Right kidney (tissue), 9 donors: ENCODE measurements at places on chromosomes 7 and 10.
A peak's percentile ranks its signal among the peaks of the same experiment; 100 is the strongest.

- DNase-seq = no peak
These were observed 1026.8 kb downstream of the GATA3 start for GRCh38 chr10:9081253-9081652.

GRCh38 chr7:39357648-39358047 is 208.6 kb upstream of the YAE1 start:
- DNase-seq = no peak

- DNase-seq = no peak
These were observed 103.3 kb upstream of the IGFBP3 start for GRCh38 chr7:46024263-46024916.

GRCh38 chr10:78299851-78300468 is 266.3 kb downstream of the RPS24 start:
- no peak for DNase-seq

- DNase-seq = no peak
These were observed 183.0 kb downstream of the SRPK2 start for GRCh38 chr7:105205592-105206237.

DNA sequence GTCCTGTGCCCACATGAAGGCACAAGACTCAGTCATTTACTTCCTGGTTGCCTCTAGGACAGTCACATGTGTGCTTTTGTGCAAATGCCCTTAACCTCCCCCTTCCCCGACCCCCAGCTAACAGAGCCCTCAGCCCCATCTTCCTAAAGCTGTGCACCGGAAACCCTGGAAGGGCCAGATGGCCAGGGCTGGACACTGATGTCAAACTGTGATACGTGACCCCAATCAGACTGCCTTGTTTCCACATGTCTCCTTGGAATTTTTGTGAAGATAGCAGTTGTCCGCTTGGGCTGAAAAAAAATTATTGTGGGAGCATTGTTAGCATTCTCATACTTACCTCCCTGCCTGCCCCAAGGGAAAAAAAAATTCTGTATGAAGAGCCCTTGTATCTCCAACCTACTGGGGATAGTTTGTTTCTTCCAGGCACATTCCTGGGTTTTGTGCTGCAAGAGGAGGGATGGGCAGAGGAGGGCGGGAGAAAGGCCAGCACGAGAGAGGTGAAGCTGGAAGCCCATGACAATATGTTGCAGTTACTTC is 17.0 kb upstream of the ADAM12 start:
- DNase-seq = no peak

- DNase-seq = no peak
These were observed 153.3 kb downstream of the STK31 start for GRCh38 chr7:23863209-23863787.

- DNase-seq = no peak
These were observed 123.7 kb downstream of the CNOT4 start for GRCh38 chr7:135386181-135386580.

DNA sequence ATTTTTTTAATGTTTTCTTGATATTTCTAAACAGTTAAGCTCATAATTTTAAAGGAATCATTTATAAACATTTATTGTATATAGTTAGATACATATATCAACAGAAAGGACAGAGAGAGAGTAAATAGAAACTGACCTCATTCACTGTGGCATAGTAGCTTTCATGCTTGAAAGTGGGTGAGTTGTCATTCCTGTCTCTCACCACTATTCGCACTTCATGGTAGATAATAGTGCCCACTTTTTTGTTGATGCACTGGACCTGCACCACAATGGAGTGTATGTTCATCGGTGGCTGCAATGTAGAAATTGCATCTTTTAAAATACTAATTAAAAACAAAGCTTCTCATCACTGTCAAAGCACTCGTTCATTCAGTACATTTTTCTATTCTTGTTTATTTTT is 432.0 kb downstream of the PCDH15 start:
- DNase-seq = no peak

- DNase-seq = no peak
These were observed 131.0 kb upstream of the EEPD1 start for GRCh38 chr7:36021917-36022550.

DNA sequence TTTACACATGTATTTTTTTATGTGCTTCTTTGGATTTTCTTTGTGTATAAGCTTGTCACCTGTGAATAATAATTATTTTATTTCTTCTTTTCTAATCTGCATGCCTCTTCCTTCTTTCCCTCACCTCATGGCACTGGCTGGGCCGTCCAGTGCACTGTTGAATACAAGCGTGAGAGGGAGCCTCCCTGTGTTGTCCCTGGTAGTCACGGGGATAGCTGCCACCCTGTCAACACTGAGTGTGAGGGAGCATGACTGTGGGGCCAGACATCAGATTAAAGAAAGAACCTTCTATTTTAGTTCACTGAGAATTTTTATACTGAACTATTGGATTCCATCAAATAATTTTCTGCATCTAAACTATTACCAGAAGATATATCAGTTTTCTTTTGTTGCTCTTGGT is 187.9 kb downstream of the CDC14C start:
- DNase-seq = no peak

DNA sequence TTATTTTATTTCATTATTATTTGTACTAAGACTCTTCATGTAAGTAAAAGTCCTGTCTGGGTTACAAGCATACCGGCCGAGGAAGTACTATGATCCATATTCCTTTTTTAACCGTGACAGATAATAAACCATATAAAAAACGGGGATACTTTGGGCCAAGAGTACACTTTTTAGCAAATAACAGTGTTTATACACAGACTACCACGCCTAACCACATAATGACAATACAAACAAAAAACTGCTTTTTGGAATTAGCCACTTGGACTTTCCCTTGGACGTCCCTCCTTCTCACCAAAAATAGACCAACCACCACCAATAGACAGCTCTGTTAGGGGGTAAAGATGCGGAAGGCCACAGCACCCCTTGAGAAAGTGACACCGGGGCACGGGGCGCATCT is 800 bp downstream of the MINDY3 start:
- DNase-seq = no peak

DNA sequence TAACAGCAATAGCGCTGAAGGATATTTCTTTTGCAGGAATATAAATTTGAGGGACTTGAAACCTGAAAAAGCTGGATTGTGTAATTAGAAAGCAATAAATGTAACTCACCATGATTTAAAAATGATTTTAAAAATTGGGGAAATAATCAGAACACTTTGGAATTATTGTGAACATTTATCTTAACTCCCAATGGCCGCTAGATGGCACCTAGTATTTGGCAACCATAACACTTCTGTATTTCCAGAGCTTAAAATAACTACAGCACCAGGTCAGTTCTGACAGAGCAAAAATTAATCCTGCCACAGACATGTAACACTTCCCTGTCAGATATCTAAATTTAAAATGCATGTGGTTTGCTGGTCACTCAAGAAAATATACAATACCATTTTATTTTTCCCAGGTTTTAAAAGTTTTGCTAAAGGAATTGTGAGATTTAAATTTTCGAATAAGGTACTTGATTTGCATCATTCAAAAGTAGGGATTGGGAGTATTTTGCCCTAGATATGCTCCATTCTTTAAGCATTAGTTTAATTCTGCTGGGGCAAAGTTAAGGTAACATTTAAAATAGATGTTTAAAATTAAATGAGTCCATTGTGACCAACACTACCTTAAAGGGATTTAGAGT is 144.5 kb downstream of the PPP1R3A start:
- DNase-seq = no peak

- DNase-seq = peak; percentile 60
These were observed 2.0 kb upstream of the SFTPA2 start for GRCh38 chr10:79562135-79562756.

GRCh38 chr10:15146366-15146765 is 22.1 kb downstream of the NMT2 start:
- DNase-seq = no peak

DNA sequence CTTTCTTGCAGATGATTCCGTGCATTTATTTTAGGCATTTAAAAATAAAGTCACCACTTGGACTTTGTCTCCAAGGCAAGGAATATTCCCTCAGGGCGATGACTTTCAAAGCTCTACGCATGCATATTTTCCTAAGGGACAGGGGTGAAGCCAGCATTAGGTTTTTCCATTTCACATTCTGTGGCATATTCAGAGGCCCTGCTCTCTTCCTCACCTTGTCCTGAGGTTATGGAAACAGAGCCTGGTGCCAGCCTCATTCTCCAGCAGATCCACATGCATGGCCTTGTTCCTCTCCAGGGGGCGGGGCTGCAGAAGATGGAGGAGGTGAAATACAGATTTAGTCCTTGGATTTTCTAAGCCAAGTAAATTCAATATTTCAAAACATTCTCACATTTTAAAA is 11.6 kb upstream of the LYZL1 start:
- no peak for DNase-seq

DNA sequence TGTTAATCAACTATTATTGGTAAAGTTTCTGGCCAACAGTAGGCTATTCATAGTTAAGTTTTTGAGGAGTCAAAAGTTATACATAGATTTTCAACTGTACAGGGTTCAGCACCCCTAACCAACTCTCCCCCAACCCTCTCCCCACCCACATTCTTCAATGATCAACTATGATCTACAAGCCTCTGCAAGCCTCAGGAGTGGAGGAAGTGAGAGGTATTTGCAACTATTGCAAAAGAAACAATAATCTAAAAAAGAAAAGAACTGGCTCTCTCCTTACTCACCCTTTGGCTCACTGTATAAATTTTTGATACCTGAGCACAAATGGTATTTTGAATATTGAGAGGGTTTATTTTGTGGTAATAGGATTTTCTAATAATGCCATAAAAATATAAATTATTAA is 179.8 kb downstream of the IPMK start:
- DNase-seq = no peak

- DNase-seq = no peak
These were observed 386.9 kb downstream of the POM121L12 start for GRCh38 chr7:53422291-53422690.

- DNase-seq = no peak
These were observed 28.0 kb upstream of the CTTNBP2 start for GRCh38 chr7:117901089-117901797.

DNA sequence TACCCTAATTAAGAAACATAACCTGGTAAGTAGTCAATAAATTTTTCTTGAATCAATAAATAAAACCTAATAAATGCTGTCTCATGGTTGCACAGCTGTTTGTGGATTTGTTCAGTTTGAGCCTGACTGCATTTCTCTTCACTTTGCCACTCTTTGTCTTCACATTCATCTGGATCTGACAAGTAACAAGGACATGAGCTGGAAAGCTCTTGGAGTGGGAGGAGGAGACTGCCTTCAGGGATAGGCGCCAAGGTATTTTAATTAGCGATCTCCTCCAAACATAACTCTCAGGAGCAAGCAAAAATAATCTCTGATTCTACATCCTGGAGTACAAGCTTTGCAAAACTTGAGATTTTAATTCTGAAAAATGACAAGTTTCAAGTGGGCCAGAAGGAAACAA is 251.0 kb downstream of the BMPER start:
- DNase-seq = no peak

- DNase-seq = no peak
These were observed 46.8 kb upstream of the SLC29A3 start for GRCh38 chr10:71272056-71272771.

GRCh38 chr7:46649876-46650275 is 728.8 kb upstream of the IGFBP3 start:
- DNase-seq = no peak

- DNase-seq = peak; percentile 30
These were observed 5.2 kb upstream of the TTYH3 start for GRCh38 chr7:2626498-2627117.

DNA sequence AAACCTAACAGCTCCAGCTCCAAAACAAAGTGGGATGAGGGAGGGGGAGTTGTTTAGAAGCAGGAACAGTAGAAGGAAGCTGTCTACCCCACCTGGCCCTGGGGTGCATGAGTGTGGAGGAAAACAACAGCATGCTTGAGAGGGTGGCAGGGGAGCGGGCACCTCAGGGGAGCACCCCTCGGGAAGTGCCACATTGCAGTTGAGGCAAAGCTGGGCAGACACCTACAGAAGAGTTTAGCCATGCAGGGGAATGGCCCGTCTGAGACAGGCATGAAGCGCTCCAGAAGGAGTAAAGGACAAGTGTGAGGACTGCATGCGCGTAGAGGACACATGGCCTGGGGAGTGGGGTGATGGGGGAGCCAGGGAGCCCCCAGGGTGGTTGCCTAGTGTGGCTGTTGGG is 18.1 kb downstream of the CHAT start:
- DNase-seq = no peak

DNA sequence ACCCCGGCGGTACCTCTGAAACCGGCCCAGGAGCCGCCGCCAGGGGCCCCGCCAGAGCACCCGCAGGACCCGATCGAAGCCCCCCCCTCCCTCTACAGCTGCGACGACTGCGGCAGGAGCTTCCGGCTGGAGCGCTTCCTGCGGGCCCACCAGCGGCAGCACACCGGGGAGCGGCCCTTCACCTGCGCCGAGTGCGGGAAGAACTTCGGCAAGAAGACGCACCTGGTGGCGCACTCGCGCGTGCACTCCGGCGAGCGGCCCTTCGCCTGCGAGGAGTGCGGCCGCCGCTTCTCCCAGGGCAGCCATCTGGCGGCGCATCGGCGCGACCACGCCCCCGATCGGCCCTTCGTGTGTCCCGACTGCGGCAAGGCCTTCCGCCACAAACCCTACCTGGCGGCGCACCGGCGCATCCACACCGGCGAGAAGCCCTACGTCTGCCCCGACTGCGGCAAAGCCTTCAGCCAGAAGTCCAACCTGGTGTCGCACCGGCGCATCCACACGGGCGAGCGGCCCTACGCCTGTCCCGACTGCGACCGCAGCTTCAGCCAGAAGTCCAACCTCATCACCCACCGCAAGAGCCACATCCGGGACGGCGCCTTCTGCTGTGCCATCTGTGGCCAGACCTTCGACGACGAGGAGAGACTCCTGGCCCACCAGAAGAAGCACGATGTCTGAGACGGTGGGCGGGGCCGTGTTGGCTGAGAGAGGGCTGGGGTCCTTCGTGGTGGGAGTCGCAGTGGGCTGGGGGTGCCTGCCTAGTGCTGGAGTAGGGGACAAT is 3.8 kb downstream of the REPIN1 start:
- DNase-seq = no peak

DNA sequence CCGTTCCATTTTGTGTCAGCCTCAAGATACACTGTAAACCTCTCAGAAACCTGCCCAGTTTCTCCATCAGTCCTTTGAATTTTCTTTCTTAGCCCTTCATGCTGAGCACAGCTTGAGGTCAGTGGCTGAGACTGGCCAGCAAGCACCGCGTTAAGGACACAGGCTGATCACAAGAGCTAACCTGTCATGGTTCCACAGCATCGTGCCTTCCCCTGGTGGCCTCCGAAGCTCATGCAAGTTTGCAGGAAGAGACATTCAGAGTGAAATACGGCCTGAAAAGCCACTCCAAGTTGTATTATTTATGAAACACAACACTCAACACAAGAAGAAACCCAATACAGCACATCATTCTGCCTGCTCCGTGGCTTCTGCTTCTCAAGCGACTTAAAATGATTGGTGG is 57.0 kb upstream of the PFKP start:
- no peak for DNase-seq

DNA sequence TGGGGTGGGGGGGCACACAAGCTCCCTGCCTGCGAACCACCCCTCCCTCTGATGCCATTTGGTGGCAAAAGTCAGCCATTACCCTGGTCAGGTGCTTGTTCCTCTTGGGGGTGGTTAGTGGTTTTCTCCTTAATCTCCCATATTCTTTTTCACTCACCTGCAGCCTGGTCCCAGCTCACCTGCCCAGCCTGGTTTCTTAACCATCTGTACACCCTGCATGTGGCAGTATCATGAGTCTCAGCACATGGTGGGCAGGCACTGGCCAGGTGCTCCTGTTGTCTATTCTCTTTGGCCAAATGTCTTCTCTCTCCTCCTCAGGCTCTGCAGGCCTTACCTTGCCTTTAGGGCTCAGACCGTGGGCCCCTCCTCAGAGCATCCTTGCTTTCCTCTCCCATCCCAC is 30.5 kb downstream of the OGDH start:
- no peak for DNase-seq
